ENCODE measurements at places on chromosomes 7 and 10. TPM values are rescaled to one million over a fixed set of nuclear protein-coding genes. Genes with fewer than 3 reads are reported as not detected.

Gene UNCX
- not detected for polyA plus RNA-seq

Gene TAS2R3
- polyA plus RNA-seq, result 0.08 TPM

Gene SORCS1
- not detected for polyA plus RNA-seq

Gene GJD4
- polyA plus RNA-seq, result not detected

- no peak overlapping the region for H3K27ac ChIP-seq
- H3K27me3 ChIP-seq, result peaks cover 2% of the 10 kb centered on the region
- H3K4me1 ChIP-seq, result no peaks in the 10 kb centered on the region
- no peaks in the 10 kb centered on the region for H3K36me3 ChIP-seq
Observed at GRCh38 chr7:30276203-30276900, 8.0 kb upstream of the ZNRF2 start.

DNA sequence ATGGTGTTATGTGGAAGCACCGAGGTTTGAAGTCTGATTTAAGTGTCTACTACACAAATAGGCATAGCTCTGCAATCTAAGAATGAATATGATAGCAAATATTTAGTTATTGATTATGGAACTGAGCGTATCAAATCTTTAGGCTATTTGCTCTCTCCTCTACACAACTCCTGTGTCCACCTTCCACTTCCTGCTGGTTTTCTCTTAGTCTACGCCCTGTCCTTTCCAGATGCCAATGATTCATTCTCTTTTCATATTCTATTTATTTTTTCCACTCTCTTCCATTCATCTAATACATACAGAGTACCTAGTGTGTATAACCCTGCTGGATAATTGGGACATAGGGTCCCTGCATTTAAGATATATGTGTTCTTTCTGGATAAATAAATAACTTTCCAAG, 83.7 kb downstream of the DGKB start:
- no peaks in the 10 kb centered on the region for H3K4me1 ChIP-seq
- DNase-seq, result no peak
- no peaks in the 10 kb centered on the region for H3K27me3 ChIP-seq
- H3K36me3 ChIP-seq, result no peaks in the 10 kb centered on the region
- no peak overlapping the region for H3K27ac ChIP-seq
- H3K4me3 ChIP-seq, result no peak overlapping the region

Measured in endothelial cell of umbilical vein (primary cell).